ENCODE measurements at places on chromosomes 11 and 22. TPM values are rescaled to one million over a fixed set of nuclear protein-coding genes. Genes with fewer than 3 reads are reported as not detected.

The OR4C46 gene
- total RNA-seq, result not detected

- no peak for DNase-seq
Measured at GRCh38 chr11:111455291-111456085, 56.7 kb downstream of the BTG4 start.

GRCh38 chr11:11243590-11244469 is 109.2 kb downstream of the CSNK2A3 start:
- DNase-seq, result peak; percentile 51

- peak; percentile 70 for DNase-seq
Measured at GRCh38 chr22:29112681-29113080, 39.8 kb downstream of the KREMEN1 start.

The SPDYC gene
- not detected for total RNA-seq

DNA sequence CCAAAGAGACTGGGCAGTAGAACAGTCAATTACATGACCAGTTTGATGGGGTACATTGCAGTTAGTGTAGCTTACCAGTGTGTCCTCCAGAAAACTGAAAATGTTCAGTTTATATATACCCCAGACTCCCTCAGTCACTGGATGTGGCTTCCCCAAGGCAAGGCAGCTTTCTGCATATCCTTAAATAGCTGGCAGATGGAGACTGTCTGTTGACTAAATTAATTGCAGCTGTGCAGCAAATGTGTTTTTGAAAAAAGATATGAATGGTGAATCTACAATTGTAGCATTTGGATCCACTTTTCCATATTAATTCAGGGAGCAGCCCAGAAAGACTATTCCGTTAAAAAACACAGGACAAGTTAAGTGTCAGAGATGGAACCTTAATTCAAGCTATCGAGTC is 565.1 kb upstream of the CCDC179 start:
- peak; percentile 2 for DNase-seq

DNA sequence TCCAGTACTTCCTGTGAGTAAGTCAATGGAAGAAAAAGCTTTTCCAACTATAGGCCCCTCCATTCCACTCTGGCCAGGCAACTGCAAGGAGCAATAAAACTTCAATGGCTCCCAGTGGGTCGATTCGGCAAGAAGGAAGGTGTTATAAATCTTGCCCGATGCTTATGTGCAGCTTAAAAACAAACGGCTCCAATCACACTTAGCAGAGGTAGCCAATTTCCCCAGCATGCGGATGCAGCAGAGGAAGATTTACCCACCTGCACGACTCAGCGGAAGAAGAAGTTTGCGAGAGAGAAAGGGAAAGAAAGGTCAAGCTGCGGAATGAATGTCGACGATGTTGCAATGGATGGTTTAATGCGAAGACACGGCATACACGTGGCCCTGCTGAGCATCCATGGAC is 141.5 kb downstream of the OPCML start:
- no peak for DNase-seq

The PANX3 gene
- total RNA-seq, result not detected

The SULT4A1 gene
- not detected for total RNA-seq

DNA sequence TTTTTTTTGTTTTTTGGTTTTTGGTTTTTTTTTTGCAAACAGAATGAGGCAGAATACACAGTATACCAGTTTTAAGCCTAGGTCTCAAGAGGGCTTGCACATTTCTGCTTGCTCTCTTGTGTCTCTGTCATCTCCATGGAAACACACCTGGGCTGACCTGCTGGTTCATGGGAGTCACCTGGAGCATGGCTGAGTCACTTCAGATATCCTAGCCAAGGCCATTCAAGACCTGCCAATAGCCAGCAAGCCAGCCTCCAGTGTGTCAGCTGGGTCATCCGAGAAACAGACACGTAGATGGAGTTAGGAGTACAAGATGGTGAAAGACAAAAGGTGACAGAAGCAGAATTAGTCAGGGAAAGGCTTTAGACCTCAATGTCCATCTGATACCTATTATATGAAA is 124.2 kb upstream of the SEZ6L start:
- no peak for DNase-seq

The SEC14L6 gene
- not detected for total RNA-seq

DNA sequence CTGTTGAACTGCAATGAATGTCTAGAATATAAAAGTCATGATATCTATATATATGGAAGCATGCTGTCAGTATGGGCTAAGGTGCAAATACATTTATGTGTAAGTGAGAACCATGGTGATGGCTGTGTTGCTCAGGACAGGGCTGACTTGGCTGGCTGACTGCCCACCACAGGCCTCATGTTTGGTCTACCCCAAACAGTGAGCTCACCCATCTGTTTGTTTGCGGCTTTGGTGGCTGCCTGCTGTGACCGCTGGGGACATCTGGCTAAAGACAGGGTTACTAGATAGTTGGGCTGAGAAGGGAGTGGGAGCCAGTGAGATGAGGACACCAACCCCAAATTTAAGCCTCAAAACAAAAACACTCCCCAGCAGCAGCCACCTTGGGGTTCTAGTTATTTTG is 6.3 kb downstream of the CD44 start:
- DNase-seq, result peak; percentile 71

Measured in GM23248 (cell line).